Activated CD8-positive, alpha-beta T cell treated with anti-CD3 and anti-CD28 coated beads for 36 hours (primary cell): ENCODE measurements at places on chromosomes 12 and 14. TPM values are rescaled to one million over a fixed set of nuclear protein-coding genes. Genes with fewer than 3 reads are reported as not detected.
A peak's percentile ranks its signal among the peaks of the same experiment; 100 is the strongest.

DNA sequence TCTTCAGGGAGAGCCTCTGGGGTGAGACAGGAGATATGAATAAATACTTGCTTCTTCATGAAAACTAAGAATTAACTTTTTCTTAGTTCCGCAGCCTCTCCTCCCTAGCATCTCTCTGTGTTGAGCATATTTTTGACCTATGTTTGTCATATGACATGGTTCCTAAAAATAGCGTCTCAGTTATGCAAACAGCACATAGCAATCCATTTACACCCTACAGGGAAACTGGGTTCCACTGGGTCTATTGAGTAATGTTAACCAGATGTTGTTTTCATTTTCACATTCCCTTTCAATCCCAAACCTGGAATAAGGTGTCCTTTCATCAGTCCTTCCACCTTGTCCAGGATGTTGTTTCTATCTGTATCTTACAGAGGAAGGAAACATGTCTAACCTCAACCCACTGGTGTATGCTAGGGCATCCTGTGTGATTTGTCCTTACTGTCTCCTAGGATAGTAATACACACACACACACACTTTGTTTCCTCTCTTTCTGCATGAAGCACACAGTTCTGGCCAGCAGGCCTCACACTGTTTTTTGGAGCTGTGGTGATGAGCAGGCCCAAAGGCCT is 1543.5 kb downstream of the AACS start:
- no peak for DNase-seq

The PYGL gene
- 1.6 TPM for total RNA-seq

GRCh38 chr12:50550530-50551223 is 45.9 kb downstream of the DIP2B start:
- DNase-seq = no peak

The TMEM179 gene
- not detected for total RNA-seq

The ESRRB gene
- total RNA-seq = 0.27 TPM

DNA sequence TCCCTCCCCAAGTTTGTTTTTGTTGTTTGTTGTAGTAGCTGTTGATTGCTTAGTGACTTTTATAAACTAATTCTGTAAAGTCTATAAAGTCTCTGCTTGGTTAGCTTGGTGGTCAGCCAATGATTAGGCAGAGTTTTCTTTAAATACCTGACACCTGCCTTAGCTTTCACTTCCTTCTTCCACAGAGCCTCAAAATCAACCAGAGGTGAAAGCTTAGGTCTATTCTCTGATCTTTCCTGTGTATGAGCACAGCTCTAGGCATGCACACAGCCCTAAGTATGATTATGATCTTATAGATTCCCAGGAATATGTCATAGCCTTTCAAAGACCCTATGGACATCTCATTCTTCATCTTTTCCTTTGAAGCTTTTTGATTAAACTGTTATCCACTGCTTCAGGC is 514.7 kb downstream of the AACS start:
- no peak for DNase-seq

GRCh38 chr14:100838493-100839314 is 12.8 kb downstream of the MEG3 start:
- DNase-seq = peak; percentile 45

The TC2N gene
- total RNA-seq = 32.5 TPM

The EML5 gene
- 3.8 TPM for total RNA-seq

- no peak for DNase-seq
These were observed 31.3 kb upstream of the ATF1 start for GRCh38 chr12:50732591-50732990.

DNA sequence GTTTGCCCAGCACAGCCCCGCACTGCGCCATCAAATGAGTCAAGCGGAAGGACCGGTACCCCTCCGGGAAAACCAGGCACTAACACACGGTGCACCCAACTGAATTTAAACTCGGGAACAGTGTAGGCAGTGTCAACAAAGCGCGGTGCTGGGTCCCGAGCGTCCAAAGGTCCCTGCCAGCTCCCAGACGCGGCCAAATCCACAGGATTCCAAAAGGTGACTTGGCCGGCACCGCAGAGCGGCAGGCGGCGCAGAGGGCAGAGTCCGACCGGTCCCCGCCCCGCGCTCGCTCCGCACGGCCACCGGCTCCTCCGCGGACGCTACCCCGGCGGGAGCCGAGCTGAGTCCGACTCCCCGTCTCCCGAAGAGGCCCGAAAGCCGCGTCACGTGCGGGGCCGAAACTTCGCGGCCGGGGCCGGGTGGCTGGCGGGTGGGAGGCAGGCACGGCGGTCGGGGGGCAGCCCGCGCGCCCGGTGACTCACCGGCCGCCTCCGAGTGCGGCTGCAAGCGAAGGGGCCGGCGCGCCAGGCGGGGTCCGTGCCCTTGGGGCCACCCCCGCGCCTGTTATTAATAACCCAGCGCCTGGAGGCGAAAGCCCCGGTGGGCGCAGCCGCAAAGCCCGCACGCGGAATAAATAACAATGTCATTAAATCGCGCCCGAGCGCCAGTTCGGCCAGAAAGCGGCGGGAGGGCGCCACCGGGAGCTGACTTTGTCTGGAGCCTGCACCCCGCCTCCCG is 863 bp downstream of the DENND5B start:
- peak; percentile 39 for DNase-seq

- DNase-seq = no peak
These were observed 4.0 kb downstream of the TRIP11 start for GRCh38 chr14:92035890-92036289.
